ENCODE measurements at places on chromosomes 2 and 18. TPM values are rescaled to one million over a fixed set of nuclear protein-coding genes. Genes with fewer than 3 reads are reported as not detected.

SERPINB3 gene
- not detected for total RNA-seq

CFAP65 gene
- total RNA-seq: not detected

TYMS gene
- 37.0 TPM for total RNA-seq

ASB3 gene
- 17.6 TPM for total RNA-seq

MEP1B gene
- not detected for total RNA-seq

NEDD4L gene
- total RNA-seq: 36.4 TPM

CELF4 gene
- total RNA-seq: not detected

TANC1 gene
- total RNA-seq: 80.0 TPM

LYPD6B gene
- 1.3 TPM for total RNA-seq

CFC1 gene
- not detected for total RNA-seq

MFF gene
- 96.4 TPM for total RNA-seq

CD226 gene
- total RNA-seq: under 0.01 TPM

SIX3 gene
- total RNA-seq: not detected

DOCK10 gene
- 15.1 TPM for total RNA-seq

NEB gene
- 1.5 TPM for total RNA-seq

FZD7 gene
- total RNA-seq: 10.5 TPM

SCYGR4 gene
- total RNA-seq: not detected

GLI2 gene
- total RNA-seq: 1.7 TPM

RBM44 gene
- 0.18 TPM for total RNA-seq

SPC25 gene
- total RNA-seq: 1.6 TPM

CXCR1 gene
- not detected for total RNA-seq

ANTXR1 gene
- 46.6 TPM for total RNA-seq

DNER gene
- total RNA-seq: 13.4 TPM

STAT4 gene
- 0.44 TPM for total RNA-seq

FBXO15 gene
- 0.10 TPM for total RNA-seq

ANKRD53 gene
- total RNA-seq: 0.34 TPM

SERPINB13 gene
- not detected for total RNA-seq

FLACC1 gene
- 0.15 TPM for total RNA-seq

GAREM2 gene
- 3.4 TPM for total RNA-seq

MAP3K19 gene
- total RNA-seq: not detected

OSR1 gene
- total RNA-seq: 1.3 TPM

VSNL1 gene
- total RNA-seq: not detected

TMEM200C gene
- 0.29 TPM for total RNA-seq

ARL5A gene
- 49.2 TPM for total RNA-seq

REEP1 gene
- total RNA-seq: 0.06 TPM

GTF2A1L gene
- total RNA-seq: 0.29 TPM

NOL4 gene
- total RNA-seq: 0.05 TPM

CERS6 gene
- 13.5 TPM for total RNA-seq

TTN gene
- total RNA-seq: 0.41 TPM

ASB18 gene
- total RNA-seq: not detected

RUFY4 gene
- total RNA-seq: not detected

DTNA gene
- total RNA-seq: 12.3 TPM

NGEF gene
- total RNA-seq: 0.47 TPM

GPD2 gene
- total RNA-seq: 19.7 TPM

IL1R2 gene
- total RNA-seq: not detected

RESP18 gene
- total RNA-seq: not detected
